ENCODE measurements at places on chromosomes 7 and 10. TPM values are rescaled to one million over a fixed set of nuclear protein-coding genes. Genes with fewer than 3 reads are reported as not detected.

DNA sequence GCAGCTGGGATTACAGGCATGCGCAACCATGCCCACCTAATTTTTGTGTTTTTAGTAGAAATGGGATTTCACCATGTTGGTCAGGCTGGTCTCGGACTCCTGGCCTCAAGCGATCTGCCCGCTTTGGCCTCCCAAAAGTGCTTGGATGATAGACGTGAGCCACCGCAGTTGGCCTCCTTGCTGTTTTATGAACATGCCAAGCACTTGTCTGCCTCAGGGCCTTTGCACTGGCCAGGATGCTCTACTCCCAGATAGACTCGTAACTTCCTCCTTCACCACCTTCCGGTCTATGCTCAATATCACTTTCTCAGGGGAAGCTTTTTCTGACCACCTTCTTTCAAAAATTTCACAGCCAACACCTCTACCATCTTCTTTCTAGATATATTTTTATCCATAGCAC is 6.3 kb downstream of the SLC26A5 start:
- no peak overlapping the region for H3K27ac ChIP-seq
- DNase-seq = no peak
- H3K4me3 ChIP-seq = no peak overlapping the region
- H3K27me3 ChIP-seq = peaks cover 42% of the 10 kb centered on the region
- H3K4me1 ChIP-seq = peaks cover under 1% of the 10 kb centered on the region
- H3K36me3 ChIP-seq = no peaks in the 10 kb centered on the region

- DNase-seq = no peak
- no peak overlapping the region for H3K27ac ChIP-seq
- no peaks in the 10 kb centered on the region for H3K4me1 ChIP-seq
- peaks cover 1% of the 10 kb centered on the region for H3K27me3 ChIP-seq
- H3K36me3 ChIP-seq = no peaks in the 10 kb centered on the region
- H3K4me3 ChIP-seq = no peak overlapping the region
Observed at GRCh38 chr7:31114593-31115343, 62.7 kb downstream of the ADCYAP1R1 start.

DNA sequence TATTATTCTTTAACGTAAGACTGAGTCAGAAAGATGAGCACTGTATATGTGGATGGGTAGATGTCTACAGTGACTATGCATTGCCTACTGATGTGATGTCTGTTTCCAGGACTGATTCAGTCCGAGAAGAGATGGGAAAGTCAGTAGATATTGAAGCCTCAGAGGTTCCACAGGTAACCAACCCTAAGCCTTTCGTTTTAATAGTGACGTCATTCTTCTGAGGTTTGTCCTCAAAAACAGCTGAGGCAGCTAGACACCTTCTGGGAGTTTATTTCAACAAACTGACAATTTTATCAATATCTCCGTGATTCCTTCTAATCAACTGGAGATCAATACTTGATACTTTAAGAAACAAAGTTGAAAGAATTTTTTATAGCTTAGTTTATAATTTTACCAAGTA is 171.6 kb downstream of the LHFPL3 start:
- DNase-seq = no peak
- H3K27me3 ChIP-seq = no peaks in the 10 kb centered on the region
- no peak overlapping the region for H3K4me3 ChIP-seq

DNA sequence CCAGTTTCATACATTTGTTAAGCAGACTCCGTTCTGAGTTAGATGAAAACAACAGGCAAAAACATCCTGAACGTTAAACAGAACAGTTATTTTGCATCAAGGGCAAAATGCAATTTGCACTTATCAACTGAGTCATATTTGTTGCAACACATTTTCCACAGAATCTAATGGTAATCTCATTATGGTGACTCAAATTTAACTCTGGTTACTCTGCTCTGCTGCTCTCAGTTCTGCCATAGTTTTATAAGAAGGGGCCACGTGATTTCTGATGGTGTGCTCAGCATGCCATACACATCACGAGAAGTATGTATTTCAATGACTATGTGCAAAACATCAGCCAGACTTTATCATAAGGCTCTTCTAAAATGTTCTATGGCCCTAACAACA is 148.8 kb downstream of the CHCHD3 start:
- H3K4me3 ChIP-seq = no peak overlapping the region
- peaks cover 13% of the 10 kb centered on the region for H3K4me1 ChIP-seq
- DNase-seq = no peak
- no peaks in the 10 kb centered on the region for H3K27me3 ChIP-seq

DNA sequence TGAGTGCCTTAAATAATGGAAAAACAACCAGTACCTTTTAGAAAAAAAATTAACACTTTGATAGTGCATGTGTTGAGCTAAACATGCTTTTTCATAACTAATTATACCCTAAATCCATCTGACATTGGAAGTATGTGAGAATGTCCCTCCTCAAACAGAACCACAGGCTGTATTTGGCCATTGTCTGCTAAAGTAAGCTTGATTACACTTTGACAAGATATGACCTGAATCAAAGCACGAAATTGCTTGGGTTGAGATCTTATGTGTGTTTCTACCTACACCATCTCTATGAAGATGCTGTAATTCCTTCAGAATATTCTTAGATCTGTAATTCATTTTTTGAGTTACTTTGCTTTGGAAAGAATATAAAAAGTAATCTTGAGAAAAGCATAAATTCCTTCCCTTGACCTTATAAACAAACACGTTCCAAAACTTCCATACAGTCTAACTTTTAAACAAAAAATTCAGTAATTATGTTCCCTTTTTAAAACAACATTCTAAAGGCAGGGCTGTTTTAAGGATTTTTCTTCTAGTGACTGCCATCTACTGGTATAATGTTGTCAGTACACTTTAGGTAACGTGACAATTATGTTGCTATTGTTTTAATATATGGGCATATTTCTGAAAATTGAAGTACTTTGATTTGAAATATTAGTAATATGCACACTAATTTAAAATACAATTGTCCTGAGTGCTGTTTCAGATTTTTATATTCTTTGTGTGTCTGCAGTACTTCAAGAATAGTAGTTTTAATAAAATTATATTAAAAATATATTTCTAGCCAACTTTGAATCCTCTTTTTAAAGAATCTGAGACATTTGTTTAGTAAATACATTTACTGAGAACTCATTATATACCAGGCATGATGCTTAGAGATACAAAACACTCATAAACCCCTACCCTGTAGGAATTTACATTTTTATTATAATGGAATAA is 20.9 kb downstream of the CD36 start:
- no peaks in the 10 kb centered on the region for H3K4me1 ChIP-seq
- H3K4me3 ChIP-seq = no peak overlapping the region

WDR37 gene
- 17.0 TPM for total RNA-seq
